ENCODE measurements at places on chromosomes 5 and 9.

DNA sequence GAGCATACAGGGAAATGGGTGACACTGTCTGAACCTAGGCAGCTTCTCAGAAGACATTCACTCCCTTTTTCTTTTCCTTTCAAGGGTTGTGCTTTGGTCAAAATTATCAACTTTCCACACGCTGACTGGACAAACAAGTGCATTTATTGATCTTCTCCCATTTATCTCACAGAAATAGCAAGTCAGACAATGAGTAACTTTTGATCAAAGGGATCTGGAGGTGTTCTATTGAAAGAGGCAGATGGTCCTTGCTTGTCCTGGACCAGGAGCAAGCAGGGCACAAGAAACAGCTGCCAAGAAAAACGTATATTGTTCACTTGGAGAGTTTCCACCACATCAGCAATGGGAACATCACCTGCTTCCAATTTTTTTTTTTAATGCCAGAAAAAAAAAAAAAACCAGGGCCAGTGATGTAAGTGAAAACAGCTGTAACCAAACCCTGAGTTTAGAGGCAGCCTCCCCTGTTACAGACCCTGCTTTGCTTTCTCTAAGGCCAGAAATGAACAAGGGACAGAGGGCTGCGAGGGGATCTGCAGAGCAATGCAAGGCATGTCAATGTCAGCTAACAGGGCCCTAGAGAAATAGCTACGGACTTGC is 79.8 kb downstream of the NIPSNAP3B start:
- DNase-seq: no peak

DNA sequence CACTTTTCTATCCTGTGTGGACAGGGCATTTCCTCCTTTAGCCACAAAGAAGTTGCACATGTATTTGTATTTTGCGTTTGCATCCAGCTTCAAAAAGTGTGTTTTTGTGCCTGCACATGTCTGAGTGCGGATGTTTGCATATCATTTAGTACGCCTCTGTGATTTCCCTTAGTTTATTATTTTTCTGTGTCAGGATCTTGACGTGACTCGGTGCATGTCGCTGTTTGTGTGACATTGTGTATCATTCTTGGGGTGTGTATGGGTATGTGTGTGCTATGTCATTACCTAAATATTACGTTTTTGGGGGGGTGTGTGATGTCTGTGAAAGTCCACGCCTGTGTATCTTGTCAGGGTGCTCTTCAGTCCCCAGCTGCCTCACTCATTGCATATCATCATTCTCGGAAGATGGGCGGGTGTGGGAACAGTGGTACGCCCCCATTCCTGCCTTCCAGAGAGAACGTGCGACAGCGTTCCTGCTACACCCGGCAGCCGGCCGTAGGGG is 416 bp upstream of the PAIP2 start:
- DNase-seq: no peak

DNA sequence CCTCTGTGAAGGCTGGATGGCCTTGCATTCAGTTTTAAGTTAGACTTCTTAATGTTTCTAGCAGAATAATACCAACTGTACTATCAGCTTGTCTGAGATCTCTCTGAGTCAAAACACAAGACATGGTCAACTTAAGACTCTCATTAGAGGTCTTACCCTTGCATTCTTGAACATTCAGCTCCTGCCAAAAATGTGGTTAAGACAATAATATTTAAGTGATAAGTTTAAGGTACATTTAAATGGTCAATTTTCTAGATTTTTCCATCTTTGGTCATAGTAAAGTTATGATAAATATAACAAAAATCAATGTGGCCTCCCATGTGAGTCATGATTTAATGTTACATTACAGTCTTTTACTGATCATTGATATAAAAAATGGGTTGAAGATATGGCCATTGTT is 75.0 kb downstream of the NR2F1 start:
- no peak for DNase-seq

DNA sequence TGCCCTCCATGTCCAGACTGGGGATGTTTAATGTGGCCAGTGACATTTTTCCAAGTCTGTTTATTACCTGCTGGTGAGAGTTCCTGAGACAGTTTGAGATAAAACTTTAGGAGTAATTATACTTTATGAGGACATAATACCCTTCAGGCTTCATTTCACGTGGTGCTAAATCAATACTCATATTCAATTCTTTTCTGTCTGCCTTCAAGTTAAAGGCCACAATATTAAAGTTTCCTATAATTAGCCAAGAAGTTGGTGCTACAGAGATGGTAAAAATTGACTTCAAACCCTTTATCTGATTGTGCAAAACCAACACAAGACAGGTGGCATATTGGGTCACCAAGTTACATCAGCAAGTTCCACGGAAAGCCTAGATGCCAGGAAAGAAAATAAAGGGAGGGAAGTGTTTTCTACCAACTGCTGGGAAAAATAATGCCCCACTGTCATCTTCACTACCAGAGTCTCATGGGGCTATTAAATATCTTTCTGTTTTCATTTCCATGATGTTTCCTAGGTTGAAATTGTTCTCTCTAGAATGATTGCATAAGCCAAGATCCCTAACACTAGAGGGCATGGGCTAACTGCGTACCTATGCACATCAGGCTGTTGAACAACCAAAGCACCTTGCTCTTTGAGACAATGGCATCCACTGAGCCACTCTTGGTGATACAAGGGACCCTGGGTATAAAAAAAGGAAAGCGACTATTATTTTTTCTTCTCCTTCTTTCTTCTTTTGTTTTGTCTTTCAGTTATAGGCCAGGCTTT is 68.7 kb downstream of the INSYN2B start:
- peak; percentile 11 for DNase-seq

DNA sequence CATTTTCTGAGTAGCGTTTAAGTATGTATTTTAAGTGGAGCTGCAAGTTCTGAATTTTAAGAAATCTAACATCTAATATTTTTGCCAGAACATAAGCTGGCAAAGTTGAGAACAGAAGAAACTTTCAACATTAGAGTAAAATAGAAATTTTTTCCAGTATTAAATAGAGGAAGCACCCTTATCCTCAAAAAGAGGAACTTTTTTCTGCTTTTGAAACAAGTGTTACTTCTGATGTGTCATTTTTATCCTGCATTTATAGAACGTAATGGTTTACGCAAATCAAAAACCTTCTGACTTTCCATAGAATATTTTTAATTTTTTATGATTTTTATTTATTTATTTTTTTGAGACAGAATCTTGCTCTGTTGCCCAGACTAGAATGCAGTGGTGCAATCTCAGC is 21.8 kb downstream of the ZBED3 start:
- DNase-seq: no peak

- no peak for DNase-seq
These were observed 40.7 kb upstream of the PPP2R2B start for GRCh38 chr5:146919304-146919703.

DNA sequence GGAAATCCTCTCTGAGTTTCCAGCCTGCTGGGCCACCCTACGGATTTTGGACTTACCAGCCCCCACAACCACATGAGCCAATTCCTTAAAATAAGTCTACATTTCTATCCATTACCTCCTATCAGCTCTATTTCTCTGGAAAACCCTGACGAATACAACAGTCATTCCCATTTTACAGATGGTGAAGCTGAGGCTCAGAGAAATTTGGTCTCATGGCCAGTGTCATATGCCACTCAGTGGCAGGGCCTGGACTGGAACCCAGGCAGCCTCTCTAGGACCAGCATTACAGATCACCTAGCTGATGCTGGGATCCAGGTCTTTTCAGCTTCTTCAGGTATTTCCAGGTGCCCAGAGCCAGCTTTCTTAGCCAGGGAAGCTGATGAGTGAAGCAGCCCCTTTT is 45.0 kb upstream of the SH3PXD2B start:
- DNase-seq: no peak

DNA sequence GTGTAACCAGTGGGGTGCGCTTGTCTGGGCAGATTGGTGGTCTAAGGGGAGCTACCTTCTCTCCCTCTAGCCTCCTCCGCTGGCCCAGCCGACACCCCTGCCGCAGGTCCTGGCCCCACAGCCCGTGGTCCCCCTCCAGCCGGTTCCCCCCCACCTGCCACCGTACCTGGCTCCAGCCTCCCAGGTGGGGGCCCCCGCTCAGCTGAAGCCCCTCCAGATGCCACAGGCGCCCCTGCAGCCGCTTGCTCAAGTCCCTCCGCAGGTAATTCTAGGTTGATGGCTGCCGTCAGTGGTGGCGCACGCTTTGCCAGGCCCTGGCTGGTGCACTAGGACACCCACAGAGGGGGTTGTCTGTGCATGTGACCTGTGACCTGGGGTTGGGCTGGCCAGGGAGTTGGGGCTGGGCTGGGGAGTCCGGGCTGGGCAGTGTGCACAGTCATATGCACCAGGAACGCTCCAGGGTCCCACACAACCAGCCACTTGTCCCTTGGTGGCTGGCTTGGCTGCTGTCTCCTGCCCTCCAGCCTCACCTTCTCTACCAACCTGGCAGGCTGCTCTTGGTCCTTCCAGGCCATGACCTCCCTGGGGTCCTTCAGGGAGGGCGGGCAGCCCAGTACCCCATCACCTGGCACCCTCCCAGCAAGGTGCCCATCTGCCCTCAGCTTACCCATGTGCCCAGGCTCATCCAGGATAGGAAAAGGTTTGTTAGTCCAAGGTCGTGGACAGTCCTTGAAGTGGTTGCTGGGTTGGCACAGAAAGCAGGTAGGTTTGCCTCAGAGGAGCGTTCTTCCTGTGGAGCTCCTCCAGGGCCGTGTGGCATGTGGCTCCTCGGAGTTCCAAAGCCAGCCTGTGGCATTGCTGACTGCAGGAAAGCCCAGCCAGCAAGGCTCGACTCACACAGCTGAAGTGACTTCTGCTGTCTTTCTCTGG is 73.2 kb downstream of the WNK2 start:
- no peak for DNase-seq

- no peak for DNase-seq
These were observed 42.5 kb upstream of the SPATA31E1 start for GRCh38 chr9:87840134-87840533.

- no peak for DNase-seq
These were observed 87.2 kb downstream of the RMI1 start for GRCh38 chr9:84067821-84068220.

DNA sequence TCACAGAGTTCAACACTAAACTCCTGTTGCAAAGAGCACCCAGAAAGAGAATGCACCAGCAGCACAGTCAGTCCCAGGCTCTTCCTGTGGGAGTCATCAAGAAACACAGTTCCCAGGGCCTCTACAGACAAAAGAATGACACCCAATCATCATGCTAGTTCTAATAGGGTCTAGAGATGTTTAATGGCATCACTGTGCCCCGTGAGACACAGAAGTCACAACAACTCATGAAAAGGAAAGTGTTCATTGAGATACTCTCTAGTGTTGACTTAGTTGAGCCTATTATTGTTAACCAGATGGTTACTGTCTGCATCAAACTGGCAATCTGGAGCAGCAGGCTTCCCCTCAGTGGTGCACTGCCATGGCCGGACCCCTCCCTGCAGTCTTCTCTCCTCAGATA is 1.6 kb downstream of the KLHL3 start:
- DNase-seq: no peak

DNA sequence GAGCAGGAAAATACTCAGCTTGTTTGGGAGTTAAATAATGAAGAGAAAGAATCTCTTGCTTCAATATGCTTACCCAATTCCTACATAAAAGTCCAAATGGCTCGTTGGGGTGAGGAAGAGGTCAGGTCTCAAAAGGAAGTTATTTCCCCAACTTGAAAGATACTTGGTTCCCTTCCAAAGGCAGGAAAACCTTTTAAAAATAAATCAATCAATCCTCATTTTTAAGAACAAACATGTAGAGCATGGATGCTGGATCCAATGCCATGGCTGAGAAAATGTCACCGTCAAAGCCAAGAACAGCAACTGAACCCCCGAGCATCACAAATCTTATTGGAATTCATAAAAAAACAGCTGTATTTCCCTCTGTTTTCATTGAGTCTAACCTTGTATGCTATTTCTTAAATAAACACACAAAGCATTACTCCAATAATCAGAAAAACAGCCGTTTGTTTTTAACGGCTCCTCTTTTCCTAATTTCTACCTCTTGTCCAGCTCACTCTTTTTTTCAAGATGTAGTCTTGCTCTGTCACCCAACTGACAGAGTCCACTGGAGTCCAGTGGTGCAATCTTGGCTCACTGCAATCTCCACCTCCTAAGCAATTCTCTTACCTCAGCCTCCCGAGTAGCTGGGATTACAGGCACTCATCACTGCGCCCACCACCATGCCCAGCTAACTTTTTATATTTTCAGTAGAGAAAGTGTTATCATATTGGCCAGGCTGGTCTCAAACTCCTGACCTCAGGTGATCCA is 140.7 kb downstream of the GNA14 start:
- DNase-seq: no peak

- no peak for DNase-seq
These were observed 119.9 kb downstream of the C9orf152 start for GRCh38 chr9:110088099-110088498.

Data from mammary epithelial cell (primary cell).